Smooth muscle cell of the pulmonary artery (primary cell): ENCODE measurements at places on chromosomes 4 and X. TPM values are rescaled to one million over a fixed set of nuclear protein-coding genes. Genes with fewer than 3 reads are reported as not detected.

TLL1 gene
- total RNA-seq, result 0.10 and 1.6 TPM in 2 replicates

FGFBP2 gene
- not detected in 2 replicates for total RNA-seq

CLNK gene
- total RNA-seq, result not detected in 2 replicates

GPR173 gene
- total RNA-seq, result 2.9 and 5.5 TPM in 2 replicates

DUSP9 gene
- not detected in 2 replicates for total RNA-seq

DMRTC1 gene
- total RNA-seq, result not detected in 2 replicates

RTL3 gene
- total RNA-seq, result 0.07 TPM in 1 of 2 replicates, not detected in the other

TSPAN6 gene
- total RNA-seq, result 21.7 and 36.5 TPM in 2 replicates

SPACA5 gene
- total RNA-seq, result not detected in 2 replicates

SPANXA1 gene
- total RNA-seq, result not detected in 2 replicates

MMRN1 gene
- 0.20 and 1.4 TPM in 2 replicates for total RNA-seq

ARHGEF9 gene
- total RNA-seq, result 16.1 and 16.2 TPM in 2 replicates

AREG gene
- 0.30 and 3.5 TPM in 2 replicates for total RNA-seq

HSFX1 gene
- total RNA-seq, result 1.1 and 1.7 TPM in 2 replicates

DUX4 gene
- total RNA-seq, result not detected in 2 replicates

PABPC5 gene
- total RNA-seq, result 0.86 and 3.3 TPM in 2 replicates

TMPRSS11B gene
- total RNA-seq, result not detected in 2 replicates

SCML2 gene
- total RNA-seq, result 0.69 and 1.2 TPM in 2 replicates

IL13RA1 gene
- total RNA-seq, result 68.8 and 74.0 TPM in 2 replicates

ALB gene
- not detected in 2 replicates for total RNA-seq

IL21 gene
- total RNA-seq, result not detected in 2 replicates

AMBN gene
- total RNA-seq, result not detected in 2 replicates

PRRG3 gene
- total RNA-seq, result not detected in 2 replicates
